OCI-LY7 (cell line): ENCODE measurements at places on chromosomes 13 and 19. TPM values are rescaled to one million over a fixed set of nuclear protein-coding genes. Genes with fewer than 3 reads are reported as not detected.

DNA sequence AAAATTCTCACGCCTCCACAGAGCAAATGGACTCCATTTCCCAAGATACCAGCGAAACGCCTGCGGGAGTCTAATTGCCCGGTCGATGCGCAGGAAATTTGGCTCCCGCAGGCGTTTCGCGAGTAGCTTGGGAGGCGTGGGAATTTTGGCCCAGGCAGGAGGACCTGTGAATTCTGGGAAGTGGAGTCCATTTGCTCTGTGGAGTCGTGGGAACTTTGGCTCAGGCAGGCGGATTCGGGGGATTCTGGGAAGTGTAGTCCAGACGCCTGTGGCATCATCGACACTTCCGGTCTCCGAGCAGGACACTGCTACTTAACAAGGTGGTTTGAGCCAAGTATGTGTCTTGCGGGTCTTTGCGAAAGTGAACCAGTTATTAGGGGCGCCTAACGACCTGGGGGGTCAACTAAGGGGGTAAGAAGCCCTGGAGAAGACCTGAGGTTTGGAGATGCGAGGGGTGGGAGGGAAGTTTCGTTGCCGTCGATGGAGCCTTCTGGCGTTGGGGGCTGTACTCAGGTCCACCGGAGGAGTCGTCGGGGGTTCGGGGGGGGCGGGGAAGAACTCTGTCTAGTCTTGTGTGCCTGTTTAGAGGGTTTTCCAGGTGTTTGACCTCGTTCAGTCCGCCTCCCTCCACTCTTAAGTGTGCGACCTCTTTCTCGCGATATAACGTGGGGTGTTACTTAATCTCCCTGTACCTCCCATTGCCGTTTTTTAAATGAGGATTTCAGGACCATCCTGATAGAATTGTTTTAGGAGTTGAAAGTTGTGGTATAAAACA lies at the start of gene ZNF155:
Gene ZNF155 (plus strand): TSS at position 277 of the 775 bp plus-strand sequence. CDS start 4,356 bp downstream, outside the sequence.
- no peak for DNase-seq

DNA sequence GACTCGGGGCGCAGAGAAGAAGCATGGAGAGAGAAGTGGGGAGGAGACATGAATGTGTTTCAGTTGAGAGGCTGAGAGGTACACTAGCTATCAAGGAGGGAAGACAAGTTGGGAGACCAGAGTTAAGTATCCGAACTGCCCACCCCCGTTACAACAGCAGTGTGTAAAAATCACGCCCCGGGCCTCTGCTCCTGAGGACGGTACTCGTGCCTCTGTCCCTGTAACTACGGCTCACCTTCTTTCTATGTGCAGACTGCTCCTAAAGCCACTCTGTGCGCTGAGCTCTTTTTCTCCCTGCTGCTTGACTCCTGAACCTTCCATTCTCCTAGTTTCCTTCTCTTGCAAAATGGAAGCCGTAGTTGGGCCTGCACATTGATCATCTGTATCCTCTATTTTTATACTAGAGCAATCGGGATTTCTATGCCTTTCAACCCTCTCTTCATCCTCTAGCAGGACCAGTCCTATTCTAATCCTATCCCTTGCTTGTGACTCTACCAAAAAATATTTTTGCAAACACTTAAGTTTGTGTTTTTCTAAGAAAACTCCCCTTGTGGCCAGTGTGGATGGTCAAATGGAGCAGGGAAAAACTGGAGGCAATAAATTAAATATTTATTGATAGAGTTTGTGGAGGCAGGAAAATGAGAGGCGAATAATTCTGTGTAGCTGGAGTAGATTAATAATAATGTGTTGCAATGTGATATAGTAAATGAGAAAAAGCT lies 569 bp downstream of the POLR1D start:
- DNase-seq, result peak; percentile 40

GRCh38 chr13:104021806-104022397 lies 955.7 kb upstream of the SLC10A2 start:
- no peak for DNase-seq

DNA sequence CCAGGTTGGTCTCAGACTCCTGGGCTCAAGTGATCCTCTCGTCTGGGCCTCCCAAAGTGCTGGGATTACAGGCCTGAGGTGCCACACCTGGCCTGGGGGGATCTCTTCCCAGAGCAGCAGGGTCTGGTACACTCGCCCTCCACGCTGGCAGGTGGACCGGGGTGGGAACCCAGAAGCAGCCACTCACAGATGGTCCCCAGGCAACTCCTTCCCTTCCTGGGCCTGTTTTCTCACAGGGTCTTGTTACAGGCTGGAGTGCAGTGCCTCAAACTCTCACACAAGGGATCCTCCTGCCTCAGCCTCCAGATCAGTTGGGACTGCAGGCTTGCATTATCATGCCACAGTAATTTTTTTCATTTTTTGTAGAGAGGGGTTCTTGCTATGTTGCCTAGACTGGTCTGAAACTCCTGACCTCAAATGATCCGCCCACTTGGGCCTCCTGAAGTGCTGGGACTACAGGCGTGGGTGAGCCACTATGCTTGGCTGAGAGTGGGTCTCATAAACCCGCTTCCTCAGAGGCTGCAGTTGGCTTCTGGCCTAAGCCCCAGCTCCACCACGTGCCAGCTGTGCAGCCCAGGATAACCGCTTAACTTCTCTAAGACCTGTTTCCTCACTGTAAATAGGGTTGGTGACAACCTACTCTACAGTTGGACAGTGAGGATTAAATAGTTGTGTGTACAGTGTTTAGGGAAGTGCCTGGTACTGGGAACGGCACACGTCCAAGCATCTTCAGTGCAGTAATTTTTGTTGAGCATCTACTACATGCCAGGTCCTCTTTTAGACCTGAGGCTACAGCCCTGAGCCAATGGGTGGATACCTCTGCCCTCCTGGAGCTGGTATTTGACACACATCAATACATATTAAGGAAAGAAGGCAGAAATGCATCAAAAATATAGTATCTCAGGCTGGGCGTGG lies 871 bp upstream of the CCER2 start:
- no peak for DNase-seq

GRCh38 chr19:45817725-45818301 lies 2.7 kb upstream of the RSPH6A start:
- no peak for DNase-seq

DNA sequence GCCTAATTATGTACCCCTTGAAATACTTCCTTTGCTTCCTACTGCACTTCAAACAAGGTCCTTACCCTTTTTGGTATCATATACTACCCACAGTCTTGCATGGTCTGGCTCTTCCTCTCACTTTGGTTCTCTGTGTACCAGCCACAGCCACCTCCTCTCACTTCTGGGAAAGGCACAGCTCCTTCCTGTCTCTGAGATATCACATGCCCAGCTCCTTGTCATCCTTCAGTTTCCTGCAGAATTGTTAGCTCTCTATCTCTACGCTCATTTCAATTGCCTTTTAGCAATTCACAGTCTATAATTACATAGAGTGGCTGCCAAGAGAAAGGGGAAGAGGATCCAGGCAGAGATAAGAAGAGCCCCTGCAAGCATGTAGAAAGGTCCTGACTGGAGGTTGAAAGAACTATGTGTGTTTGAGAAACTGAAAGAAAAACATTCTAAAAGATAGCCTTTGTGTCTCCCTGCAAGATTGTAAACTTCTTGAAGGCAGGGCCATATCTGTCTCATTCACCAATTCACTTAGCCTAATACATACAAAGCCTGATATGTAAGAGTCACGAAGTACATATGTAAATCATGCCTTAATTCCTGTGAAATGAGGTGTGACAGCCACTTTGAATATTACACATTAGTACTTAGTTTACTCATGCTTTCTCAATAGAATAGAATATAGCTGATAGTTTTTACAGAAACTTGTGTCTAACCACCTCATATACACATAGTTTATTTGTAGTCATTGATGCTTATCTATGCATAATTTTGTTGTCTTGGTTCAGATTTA lies 933.1 kb downstream of the DIAPH3 start:
- DNase-seq, result no peak

Gene SLITRK6
- not detected in 2 replicates for total RNA-seq
